Smooth muscle cell of the pulmonary artery (primary cell): ENCODE measurements at places on chromosomes 7 and 10. TPM values are rescaled to one million over a fixed set of nuclear protein-coding genes. Genes with fewer than 3 reads are reported as not detected.

The TMEM270 gene
- total RNA-seq = not detected in 2 replicates

The ASIC3 gene
- total RNA-seq = 0.26 TPM in 2 replicates

The COA1 gene
- 29.5 and 34.9 TPM in 2 replicates for total RNA-seq

The ELN gene
- total RNA-seq = 82.6 and 158 TPM in 2 replicates

The RSBN1L gene
- total RNA-seq = 11.9 and 13.3 TPM in 2 replicates

The FRAT1 gene
- total RNA-seq = 0.83 and 1.4 TPM in 2 replicates

The ZNF239 gene
- total RNA-seq = 5.9 and 7.5 TPM in 2 replicates

The NRF1 gene
- total RNA-seq = 14.6 and 18.6 TPM in 2 replicates

The EXOC6 gene
- 7.9 and 76.9 TPM in 2 replicates for total RNA-seq
